ENCODE measurements at places on chromosomes 6 and 20. TPM values are rescaled to one million over a fixed set of nuclear protein-coding genes. Genes with fewer than 3 reads are reported as not detected.

PRSS16 gene
- 4.5 TPM for total RNA-seq

SDHAF4 gene
- 8.5 TPM for total RNA-seq

- no peak for DNase-seq
Observed at GRCh38 chr6:84641076-84641475, 123.3 kb downstream of the TBX18 start.

GRCh38 chr6:80793411-80793810, 686.9 kb downstream of the BCKDHB start:
- DNase-seq: no peak

- no peak for DNase-seq
Observed at GRCh38 chr20:24507182-24507853, 37.9 kb downstream of the SYNDIG1 start.

Measured in ovary (tissue), 10 donors.